Stimulated activated CD8-positive, alpha-beta memory T cell treated with anti-CD3 and anti-CD28 coated beads, Interleukin-4, amount 100 ng/mL, for 1 hour (primary cell): ENCODE measurements at places on chromosomes 6 and 20.

GRCh38 chr6:165308926-165309731 is at the start of gene C6orf118:
Gene C6orf118, minus strand, starts transcription at chr6:165309605. Its CDS starts 19 bp downstream, at chr6:165309586.
- DNase-seq = no peak

DNA sequence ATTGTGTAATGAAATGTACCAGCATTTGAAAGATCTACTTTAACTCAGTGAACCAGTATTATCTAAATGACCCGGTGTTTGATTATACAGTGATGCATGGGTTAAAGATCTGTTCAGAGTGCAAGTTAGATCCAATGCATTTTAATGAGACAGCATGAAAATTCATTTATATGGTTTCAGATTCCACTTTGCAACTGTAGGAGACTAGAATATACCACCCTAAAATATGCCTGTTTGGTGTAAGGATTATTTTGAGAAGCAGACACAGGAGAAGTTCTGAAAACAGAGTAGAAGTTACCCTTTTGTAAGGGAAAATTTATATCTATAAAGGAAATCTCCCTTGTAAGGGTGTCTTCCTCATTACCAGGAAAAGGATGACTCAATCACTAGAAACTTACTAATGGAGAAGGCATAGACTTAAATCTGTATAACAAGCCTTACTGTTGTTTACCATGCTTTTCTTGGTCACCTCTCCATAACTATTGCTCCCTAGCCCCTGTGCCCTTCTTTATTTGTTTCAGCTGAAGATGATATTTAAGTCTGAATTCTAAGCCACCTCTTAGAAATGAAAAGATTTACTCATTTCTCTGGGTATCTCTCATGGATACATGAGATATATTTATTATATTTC is 105.4 kb downstream of the NCOA3 start:
- no peak for DNase-seq

DNA sequence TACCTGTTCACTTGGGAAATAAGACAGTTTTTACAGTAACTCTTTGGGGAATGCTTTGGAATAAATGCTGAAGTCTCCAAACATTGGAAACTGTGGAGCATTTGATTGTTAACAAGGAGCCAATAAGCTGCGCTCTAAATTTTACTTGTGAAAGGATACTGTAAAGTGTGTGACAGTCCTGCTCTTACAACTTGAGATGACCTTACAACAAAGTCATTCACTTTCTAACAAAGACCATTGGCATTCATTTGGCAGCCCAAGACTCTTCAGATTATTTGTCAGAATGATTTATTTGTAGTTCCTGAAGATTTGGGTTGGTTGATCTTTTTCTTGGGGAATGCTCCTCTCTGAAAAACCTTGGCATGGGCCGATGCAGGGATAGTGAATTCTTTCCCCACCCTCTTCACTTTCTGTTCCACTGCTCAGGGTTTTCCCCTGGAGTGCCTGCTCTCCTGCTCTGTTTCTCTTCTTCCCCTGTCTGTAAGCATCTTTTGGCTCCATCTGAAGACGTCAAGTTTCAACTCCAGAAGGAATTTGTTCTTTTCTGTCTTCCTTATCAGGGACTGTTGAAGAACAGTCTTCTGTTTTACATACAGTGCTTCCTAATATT is 116.4 kb downstream of the AKAP7 start:
- no peak for DNase-seq

DNA sequence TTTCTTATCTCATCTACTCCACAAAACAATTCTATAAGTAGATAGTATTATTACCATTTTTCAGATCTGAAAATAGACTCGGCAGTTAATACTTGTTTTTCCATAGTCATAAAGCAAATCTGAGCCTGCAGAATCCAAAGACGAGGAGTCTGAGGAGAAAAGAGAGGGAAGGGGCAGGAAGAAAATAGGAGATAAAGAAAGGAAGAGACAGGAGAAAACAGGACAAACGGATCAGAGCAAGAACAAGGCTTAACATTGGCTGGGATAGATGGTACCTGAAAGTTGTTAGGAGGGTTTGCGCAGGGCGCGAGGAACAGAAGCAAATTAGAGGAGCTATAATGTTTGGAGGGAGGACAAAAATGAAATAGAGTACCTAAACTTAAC is 639 bp upstream of the PPIL1 start:
- DNase-seq = no peak

GRCh38 chr6:150659046-150659763 is 59.5 kb downstream of the PLEKHG1 start:
- no peak for DNase-seq

DNA sequence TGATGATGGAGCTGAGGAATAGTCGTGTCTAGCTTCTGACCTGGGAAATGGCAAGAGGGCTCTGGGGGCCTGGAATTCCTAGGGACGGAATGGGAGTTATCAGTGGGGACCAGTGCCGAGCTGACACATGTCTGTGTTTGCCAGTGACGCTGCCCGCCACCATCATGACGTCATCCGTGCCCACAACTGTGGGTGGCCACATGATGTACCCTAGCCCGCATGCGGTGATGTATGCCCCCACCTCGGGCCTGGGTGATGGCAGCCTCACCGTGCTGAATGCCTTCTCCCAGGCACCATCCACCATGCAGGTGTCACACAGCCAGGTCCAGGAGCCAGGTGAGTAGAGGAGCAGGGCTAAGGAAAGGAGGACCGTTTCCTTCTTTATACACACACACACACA is 3.8 kb upstream of the CUL9 start:
- no peak for DNase-seq

DNA sequence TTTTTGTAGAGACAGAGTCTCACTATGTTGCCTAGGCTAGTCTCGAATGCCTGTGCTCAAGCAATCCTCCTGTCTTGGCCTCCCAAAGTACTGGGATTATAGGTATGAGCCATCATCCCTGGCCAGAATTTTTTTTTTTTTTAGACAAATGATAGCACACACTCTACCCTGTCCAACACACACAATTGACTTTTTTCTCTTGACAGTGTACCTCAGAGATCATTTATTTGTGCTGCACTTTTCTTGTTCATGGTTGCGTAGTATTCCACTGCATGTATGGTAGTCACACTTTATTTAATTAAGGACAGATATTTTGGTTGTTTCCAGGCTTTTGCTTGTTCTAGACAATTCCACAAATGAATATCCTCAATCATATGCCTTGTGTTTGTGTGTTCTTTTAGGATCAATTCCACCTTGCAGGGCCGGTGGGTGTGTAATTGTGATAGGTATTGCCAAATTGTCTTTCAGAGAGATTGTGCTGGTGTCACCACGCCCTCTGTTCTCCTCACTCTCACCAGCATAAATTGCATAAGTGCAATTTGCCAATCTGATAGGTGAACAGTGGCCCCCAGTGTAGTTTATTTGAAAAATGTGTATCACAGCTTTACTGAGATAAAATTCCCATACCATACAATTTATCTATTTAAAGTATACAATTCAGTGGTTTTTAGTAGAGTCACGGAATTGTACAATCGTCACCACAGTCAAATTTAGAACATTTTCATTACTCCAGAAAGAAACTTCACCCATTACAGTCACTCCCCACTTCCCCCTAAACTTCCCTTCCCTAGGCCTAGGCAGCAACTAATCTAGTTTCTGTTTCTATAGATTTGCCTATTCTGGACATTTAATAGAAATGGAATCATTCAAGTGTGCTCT is 20.1 kb downstream of the SRC start:
- no peak for DNase-seq

DNA sequence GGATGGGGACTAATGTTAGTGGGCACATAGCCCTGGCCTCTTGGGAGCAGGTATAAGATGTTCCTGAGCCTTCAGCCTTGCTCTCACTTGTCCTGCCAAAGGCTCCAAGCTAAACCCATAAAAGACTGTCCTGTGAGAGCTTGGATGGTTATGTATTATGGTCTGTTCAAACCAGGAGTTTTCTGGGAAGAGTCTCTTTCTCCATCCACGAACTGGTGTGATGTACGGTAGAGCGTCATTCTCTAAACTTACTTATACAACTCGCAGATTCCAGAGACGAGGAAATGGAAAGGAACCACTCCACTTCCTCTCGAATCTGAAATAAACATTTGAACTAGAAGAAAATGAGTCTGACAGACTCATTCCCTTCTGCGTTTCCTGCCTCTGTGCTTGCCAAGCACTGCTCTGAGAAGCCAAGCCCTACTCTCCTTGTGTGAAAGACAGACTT is 5.3 kb downstream of the SOBP start:
- no peak for DNase-seq

DNA sequence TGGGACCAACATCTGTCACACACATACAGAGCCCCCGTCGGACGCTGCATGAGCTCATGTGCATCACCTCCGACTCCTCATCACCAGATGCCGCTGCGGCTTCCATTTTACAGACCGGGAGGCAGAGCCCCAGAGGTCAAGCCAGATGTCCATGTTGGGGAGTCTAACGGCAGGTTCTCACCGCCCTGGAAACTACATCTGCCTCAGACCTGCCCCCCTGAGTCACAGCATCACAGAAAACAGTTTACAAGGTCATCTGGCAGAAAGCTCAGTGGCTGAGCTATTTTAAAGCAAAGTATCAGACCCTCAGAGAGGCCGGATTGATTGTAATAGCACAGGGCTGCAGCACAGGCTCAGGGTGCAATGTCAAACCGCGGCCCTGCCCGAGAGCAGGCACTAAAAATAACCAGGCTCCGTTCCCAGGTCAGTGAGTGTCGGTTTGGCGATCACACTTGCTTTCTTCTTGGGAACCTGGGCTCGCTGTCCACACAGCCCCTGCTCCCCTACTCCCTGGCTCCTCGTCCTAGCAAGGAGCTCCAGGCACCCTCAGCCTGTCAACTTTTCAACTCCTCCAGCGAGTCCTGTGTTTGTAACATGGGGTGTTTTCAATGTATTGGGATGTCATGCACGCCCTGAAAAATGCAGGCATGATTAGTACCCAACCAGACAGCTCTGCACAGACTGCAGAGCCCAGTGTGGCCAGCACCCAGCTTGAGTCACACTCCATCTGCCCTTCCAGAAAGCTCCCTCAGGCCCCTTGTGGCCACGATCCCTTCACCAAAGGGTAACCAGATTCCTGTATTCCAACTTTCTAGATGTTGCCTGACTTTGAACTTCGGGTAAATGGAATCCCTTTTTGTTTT is 264.5 kb downstream of the CDH4 start:
- DNase-seq = no peak

DNA sequence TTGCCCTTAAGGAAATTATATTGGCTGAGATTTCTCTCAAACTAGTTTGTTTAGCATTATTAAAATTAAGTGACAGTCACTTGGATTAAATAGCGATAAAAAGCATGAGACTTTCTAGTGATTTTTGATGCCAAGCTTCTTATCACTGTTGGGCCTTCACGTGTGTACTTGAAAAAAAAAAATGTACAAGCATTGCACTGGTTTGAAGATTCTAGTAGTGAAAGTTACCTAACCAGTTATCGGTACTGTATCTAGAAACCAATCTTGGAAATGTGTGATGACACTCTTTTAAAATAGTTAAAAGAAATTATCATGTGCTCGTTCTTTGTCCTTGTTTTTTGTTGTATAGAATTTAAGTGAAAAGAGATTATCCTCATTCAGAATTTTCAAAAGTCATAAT is 102.1 kb downstream of the SCAF8 start:
- no peak for DNase-seq

DNA sequence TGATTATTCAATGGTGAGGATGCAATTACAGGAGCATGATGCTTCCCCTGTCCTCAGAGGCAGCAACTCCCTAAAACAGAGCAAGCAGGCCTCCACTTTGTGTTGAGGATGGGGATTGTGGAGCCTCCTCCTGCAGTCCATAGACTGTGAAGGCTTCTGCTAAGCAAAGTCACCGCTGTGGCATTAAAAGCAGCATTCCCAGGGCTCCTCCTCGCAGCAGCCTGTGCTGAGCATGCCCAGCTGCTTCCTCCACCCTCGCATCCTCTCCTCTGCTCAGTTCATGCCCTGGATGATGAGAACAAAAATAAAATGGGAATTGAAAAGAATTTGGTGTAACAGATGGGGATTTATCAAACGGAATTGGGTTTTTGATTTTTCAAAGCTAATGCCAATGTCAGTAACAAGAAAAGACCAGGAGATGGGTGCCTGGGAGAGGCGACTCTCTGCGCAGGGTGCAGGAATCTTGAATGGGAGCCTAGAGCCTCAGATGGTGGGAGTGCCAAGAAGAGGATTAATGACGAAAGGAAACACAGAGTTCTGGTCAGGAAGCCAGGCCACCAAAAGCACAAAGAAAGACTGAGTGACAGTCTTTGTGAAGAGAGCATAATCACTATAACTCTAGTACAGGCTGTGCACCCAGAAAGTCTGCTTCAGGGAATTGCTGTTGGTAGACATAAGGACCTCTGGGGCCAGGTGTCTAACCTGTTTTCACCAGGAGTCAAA is 347.6 kb downstream of the TPBG start:
- no peak for DNase-seq

- DNase-seq = no peak
Observed at GRCh38 chr20:15708984-15709598, 864.2 kb downstream of the KIF16B start.
